A549 (cell line): ENCODE measurements at places on chromosomes 6 and 20. TPM values are rescaled to one million over a fixed set of nuclear protein-coding genes. Genes with fewer than 3 reads are reported as not detected.

DNA sequence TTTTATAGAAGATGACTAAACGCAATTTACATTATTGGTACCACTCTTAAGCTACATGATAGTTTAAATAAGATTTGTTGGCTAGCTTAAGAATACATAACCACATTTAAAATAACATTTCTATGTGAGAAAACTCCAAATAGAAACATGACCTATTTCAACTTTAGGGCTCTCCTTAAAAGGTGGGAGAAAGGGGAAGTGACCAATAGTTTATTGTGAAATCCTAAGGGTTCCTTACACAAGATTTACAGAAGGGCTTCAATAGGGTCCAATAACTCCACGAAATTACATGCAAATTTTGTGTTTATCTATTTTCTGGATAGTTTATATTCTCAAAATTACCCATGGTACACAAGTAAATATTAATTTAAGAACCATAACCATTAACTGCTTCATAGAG, 91.6 kb upstream of the DST start:
- DNase-seq: no peak

DNA sequence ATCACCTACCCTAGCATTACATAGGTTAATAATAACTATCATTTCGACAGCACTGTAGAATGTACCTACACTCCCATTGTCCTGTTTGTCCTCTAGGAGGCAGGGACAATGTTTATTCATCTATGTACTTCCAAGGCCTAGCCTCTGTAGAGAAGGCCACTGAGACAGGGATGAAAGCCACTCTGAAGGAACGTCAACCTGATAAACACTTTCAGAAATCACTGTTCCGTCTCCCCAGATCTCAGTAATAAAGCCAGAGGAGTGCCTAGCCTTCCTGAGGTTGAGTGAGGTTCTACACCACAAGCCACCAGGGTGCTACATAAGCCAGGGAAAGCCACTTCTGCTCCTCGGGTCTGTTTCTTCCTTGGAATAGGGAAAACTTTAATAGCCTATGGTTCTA, 44.8 kb downstream of the POPDC3 start:
- DNase-seq: peak; percentile 44

GRCh38 chr20:61799928-61800327, 265.8 kb downstream of the TAF4 start:
- no peak for DNase-seq

DNA sequence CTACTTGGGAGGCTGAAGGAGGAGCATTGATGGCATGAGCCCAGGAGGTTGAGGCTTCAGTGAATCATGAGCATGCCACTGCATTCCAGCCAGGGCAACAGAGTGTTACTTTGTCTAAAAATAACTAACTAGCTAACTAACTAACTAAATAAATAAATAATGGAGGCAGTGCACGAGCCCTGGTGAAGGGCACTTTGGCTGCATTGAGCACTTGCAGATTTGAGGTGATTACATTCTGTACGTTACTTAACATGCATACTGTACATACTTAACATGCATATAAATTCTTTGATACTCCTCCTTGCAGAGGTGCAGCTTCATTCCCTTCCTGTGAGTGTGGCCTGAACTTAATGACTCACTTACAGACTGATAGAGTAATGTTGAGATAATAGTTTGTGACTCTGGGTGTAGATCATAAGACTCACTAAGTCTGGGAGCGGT, 10.7 kb downstream of the HLA-A start:
- DNase-seq: peak; percentile 46

- no peak for DNase-seq
Measured at GRCh38 chr6:6863970-6864639, 243.7 kb upstream of the RREB1 start.

- DNase-seq: no peak
Measured at GRCh38 chr6:37516920-37517405, 17.3 kb upstream of the CCDC167 start.

- no peak for DNase-seq
Measured at GRCh38 chr6:106609699-106610098, 19.6 kb downstream of the RTN4IP1 start.

NOX3 gene
- polyA plus RNA-seq: not detected in 3 replicates

C6orf118 gene
- 0.07 to 0.20 TPM (median 0.12 TPM) in 3 replicates for polyA plus RNA-seq

BTBD9 gene
- 2.1 to 2.3 TPM (median 2.2 TPM) in 3 replicates for polyA plus RNA-seq

MAN1A1 gene
- 0.01 TPM in 2 of 3 replicates, not detected in the other for polyA plus RNA-seq
